ENCODE measurements at places on chromosomes 3 and 15. TPM values are rescaled to one million over a fixed set of nuclear protein-coding genes. Genes with fewer than 3 reads are reported as not detected.

GRCh38 chr3:113638910-113639309 is 57.5 kb downstream of the USF3 start:
- no peak for DNase-seq

The GBE1 gene
- 166 TPM for total RNA-seq

- no peak for DNase-seq
Measured at GRCh38 chr15:75366163-75366562, 2.2 kb downstream of the MAN2C1 start.

GRCh38 chr3:134937256-134938028 is 142.4 kb downstream of the EPHB1 start:
- no peak for DNase-seq

DNA sequence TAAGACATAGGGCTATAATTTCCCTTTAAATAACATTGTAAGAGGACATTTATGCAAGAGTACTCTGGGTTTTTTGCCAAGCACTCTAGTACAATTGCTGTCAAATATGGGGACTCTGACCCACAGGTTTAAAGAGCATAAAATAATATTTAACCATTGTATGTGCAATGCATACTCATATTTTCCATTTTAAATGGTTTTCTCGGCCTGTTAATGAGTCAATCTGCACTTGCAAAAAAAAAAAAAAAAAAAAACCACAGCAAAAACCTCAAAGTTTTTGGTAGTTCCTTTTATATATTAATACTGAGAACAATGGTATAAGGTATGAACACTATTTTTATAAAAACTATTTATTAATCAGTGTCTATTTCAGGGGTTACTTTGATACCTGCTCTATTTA is 304.0 kb upstream of the CBLB start:
- no peak for DNase-seq

DNA sequence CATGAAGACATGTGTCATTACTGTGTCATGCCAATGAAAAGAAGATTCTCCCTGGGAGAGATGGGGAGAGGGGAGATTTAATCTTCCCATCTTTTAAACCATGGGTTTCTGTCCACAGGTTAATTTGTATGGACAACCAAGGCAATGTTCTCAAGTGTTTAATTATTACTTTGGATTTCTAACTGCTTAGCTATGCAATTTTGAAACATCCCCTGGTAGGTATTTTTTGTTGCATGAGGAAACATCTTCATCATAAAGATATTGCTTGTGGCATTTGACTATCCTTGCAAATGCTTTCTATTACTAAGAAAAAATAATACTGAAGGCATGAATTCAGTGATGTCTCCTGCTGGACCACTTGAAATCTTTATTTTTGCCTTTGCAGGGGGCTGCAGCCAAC is 326.6 kb upstream of the TPM1 start:
- DNase-seq: no peak

The EFHB gene
- total RNA-seq: 2.9 TPM

GRCh38 chr15:62474771-62475124 is 309.7 kb upstream of the C2CD4B start:
- DNase-seq: peak; percentile 75
